ENCODE measurements at places on chromosomes 5 and 9.

DNA sequence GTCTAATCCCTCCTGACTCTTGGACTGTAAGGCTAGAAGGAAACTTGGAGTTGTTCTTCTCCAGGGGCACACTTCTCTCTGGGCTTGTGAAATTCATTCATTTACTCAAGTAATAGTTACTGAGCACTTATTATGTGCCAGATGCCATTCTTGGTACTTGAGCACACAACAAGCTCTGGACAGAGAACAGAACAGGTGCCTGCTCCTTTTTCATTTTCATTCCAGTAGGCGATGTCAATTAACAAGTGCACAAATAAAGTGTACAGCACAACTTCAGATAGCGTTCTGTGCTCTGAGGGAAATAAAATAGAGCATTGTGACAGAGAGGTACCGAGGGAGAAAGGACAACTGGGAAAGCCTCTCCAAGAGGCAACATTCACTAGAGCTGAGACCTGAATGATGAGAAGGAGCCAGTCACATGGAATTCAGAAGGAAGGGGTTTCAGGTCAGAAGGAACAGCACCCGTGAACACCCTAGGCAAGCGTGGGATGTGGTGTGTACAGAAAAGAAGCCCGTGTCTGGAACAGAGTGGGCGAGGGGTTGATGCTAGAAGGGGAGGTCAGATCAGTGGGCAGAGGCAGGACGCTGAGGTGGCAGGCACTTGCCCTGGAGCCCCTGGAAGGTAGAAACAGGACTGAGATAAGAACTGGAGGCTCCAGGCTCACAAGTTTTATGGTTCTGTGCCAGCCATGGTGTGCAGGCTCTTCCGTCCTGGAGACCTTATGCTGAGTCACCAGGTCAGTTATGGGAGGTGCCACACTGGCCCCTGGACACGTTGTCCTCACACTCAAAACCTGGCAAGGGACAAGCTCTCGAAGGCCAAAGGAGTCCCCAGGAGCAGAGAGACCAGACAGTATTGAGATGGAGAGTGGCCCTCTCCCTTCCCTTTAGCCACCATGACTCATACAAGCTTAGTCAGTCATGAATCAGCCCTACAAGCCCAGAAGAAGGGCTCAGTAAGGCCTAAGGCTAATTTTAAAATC lies 7.2 kb upstream of the ABLIM3 start:
- no peak for DNase-seq

DNA sequence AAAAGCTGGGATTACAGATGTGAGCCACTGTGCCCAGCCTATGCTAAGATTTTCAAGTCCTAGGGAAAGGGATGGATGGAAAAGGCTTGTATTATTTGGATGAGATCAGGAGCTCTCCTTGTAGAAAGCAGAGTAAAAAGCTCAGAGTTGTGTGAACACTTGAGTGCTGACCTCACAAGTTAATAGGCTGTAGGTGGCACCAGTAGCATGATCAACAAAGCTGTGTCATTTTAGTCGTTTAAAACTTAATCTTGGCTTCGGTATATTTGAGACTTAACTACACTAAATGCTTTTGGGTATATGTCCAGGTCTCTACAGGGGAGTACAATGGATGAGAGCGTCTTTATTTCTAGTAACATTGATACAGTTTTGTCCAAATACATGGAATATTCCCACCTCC lies 264.2 kb downstream of the TMEM38B start:
- no peak for DNase-seq

DNA sequence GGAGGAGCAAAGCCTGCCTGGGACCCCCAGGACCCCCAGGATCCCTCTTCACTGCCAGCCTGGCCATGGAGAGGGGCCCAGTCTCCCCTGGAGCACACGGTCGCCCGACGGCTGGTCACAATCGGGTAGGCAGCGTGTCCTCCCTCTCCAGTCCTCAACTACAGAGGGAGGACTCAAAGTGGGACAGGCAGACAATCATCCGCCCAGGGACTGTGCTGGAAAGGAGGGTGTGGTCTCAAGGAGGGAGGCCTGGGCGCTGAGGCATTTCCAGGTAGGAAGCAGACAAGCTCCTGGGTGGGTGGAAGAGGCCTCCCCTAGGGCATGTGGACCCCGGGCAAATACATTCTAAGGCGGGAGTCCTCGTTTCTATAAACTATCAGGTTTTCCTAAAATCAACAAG lies 93.2 kb upstream of the ADAMTS2 start:
- no peak for DNase-seq

GRCh38 chr5:11711932-11712331 lies 192.3 kb downstream of the CTNND2 start:
- no peak for DNase-seq

DNA sequence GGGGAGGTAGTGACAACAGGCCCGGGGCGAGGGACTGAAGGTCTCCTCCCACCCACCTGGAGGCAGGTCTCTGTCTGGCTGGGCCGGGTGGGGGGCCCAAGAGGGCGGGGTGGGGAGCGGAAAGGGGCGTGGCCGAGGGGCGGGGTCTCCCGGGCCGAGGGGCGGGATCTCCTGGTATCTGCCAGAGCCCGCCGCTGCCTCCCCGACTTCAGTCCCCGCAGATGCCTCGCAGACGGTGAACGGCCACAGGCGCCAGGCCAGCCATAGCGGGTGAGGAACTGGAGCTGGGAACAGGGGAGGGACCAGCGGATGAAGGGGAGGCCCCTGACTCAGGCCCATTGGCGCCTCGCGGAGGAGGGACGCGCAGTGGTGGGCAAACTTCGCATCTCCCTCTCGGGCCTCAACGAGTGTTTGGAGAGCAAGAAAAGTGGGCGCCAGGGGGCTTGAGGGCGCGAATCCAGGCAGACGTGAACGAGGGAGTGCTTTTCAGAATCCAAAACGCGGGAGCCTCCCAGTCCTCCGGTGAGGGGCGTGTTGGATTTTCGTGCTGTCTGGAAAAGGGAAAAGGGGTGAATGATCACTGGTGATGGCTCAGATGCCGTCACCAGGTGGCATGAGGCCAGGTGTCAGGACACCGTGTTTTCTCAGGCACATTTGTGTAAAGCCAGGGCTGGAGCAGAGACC lies at the start of gene ADGRD2:
TSS of gene ADGRD2 (plus strand) at position 211 of the 684 bp plus-strand sequence. CDS start 1,216 bp downstream, outside the sequence.
- DNase-seq, result no peak

DNA sequence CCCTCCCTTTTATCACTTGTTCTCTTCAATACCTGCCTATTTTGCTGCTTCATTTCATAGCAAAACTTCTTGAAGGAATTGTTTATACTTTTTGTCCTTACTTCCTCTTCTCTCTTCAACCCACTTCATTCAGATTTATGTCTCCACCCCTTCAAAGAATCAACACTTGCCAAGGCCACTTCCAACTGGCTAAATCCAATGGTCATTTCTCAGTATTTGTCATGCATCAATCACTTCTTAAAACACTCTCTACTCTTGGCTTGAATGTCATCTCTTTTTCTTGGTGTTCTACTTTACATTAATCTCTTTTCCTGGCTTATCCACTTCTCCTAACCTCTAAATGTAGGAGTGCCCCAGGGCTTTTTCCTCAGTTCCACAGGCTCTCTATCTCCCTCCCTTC lies 8.3 kb upstream of the FCHO2 start:
- DNase-seq, result no peak

DNA sequence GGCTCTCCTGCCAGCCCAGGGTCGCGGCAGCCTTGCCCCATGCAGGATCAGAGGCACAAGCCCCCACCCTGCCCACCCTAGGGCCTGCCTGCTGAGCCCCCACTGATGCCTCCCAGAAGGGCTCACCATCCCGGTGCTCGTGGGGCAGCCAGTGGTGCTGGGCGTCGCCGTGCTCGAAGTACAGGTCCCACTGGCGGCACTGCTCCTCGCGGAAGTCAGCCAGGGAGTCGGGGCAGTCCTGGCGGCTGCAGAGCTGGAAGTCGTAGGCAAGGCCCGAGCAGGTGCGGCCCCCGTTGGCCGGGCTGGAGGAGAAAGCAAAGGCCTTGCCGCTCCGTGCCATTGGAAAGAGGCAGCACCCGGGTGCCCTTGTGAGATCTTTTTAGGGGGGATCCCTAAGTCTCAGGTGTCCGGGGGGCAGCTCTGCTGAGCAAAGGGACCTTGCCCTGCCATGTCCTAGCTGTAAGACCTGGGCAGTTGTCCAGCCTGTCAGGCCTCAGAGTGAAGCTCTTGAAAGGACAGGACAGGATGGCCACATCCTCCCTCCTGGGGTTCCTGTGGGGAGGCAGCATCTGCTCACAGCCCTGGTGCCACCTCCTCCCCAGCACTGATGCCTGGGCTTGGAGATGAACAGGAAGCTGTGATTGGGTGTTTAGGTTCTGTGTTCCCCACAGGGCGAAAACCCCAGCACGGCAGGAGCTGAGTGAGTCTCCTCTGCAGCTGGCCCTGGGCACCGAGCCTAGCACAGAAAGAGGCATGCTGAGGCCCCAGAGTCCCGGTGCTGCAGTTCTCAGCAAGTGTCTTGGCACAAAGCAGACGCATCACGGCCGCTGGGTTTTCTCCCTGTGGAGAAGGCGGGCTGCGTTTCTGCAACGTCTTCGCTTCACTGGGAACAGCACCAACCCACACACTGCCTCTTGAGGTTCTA lies 77.7 kb downstream of the ZNF354C start:
- peak; percentile 1 for DNase-seq

DNA sequence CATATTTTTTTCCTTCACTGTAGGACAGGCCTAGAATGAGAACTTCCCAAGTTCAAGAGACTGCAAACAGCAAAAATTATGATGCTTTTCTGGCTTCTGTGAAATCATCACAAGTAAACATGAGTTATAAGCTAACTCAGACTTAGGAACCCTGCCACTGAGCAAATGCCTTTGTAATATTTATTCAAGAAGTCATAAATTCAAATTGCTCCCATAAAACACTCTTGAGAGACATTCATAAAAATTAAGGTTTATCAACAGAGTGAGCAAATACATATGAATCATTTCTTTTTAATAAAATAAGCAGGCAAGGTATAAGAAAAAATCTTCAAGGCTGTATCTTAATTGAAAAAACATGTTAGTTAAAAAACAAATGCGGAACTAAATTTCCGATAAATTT lies 124.2 kb downstream of the GNA14 start:
- DNase-seq, result no peak

DNA sequence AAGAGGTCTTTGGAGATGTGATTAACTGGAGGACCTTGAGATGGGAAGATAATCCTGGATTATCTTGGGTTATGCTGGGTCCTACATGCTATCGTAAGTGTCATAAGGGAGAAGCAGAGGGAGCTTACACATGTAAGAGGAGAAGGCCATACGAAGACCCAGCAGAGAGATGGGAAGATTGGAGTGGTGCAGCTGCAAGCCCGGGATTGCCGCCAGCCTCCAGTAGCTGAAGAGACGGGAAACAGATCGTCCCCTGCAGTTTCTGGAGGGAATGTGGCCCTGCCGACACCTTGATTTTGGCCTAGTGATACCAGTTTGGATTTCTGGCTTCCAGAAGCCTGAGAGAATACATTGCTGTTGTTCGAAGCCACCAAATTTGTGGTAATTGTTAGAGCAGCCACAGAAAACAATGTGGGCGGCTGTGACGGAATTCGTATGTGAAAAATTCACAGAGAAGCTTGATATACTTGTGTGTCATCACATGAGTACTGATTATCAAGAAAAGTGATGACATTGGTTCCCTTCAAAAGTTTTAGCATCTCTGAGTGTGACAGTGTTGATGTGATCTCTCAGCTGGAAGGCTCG lies 86.9 kb downstream of the CYFIP2 start:
- DNase-seq, result no peak

- peak; percentile 5 for DNase-seq
Observed at GRCh38 chr9:115591584-115591984, 473.6 kb upstream of the TNC start.

DNA sequence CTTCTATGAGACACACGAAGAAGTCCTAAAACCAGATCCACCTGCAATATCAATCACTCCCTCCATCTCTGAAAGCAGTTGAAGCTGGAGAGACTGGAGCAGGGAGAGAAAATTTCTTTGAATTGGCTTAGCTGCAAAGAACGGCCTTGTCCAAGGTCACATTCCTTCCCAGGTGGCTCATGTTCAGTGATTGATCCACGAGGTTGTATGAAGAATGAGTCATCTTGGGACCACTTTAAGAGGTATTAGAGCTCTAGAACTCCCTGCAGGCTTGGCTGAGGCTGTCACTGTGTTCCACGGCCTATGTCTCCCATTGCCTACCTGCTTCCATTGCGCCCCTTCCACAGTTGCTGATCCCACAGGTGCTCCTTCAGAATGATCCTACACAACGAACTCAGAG lies 68.2 kb downstream of the HMHB1 start:
- no peak for DNase-seq

DNA sequence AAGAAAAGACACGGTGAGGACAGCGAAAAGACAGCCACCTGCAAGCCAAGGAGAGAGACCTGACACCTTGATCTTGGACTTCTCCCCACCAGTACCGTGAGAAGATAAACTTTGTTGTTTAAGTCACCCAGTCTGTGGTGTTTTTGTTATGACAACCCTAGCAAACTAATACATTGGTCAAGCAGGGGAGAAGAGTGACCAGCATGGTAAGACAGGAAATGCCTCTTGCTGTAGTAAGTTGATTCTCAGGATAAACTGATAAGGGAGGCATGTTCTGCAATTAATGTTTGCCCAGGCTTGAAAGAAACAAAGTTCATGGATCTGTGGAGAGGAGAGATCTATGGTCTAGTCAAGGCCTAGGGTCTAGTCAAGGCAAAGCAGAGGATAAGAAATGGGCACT lies 801.2 kb downstream of the MAT2B start:
- DNase-seq, result no peak

- DNase-seq, result no peak
Observed at GRCh38 chr5:100232736-100233135, 302.4 kb upstream of the FAM174A start.

GRCh38 chr5:19987612-19988361 lies at the start of gene CDH18:
Gene CDH18, minus strand, starts transcription at chr5:19988200. Its CDS starts 149,214 bp downstream, at chr5:19838986.
- peak; percentile 44 for DNase-seq

DNA sequence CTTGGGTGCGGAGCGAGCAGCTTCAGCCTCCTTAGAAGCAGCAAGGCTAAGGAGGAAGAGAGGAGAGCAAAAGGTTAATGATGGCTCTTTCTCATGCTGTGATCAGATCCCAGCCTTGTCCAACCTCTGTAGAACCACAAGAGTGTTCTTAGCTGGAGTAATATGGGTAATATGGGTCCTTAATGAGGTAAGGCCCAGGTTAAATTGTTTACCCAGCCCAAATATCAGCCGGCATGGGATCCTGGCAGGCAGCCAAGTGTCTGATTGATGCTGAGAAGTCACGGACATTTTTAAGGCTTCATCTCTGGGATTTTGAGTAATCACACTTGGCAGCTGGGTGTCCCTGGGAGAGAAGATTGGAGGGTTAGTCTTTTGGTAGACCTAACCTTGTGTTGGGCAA lies 32.3 kb downstream of the GLRA1 start:
- no peak for DNase-seq

DNA sequence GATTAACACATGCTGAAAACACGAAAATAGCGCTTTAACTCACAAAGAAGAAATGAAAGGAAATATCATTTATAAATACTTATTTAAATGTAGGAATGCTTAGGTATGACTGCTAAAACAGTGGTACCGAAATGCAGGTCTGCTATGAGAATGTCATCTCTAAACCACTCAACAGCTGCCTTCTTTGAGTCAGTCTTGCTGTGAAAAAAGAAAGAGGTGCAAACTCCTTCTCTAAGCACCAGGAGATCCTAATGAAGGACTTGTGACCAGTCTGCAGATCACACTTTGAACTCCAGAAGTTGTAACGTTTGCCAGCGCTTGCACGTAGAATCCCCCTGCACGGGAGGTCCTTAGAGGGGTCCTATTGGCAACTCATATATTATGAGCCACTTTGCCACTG lies 86.6 kb downstream of the TRIO start:
- no peak for DNase-seq
